Dorsolateral prefrontal cortex (tissue), 122 donors: ENCODE measurements at places on chromosomes 7 and 10.

- DNase-seq, result no peak
Measured at GRCh38 chr10:113019692-113020474, 69.8 kb downstream of the TCF7L2 start.

DNA sequence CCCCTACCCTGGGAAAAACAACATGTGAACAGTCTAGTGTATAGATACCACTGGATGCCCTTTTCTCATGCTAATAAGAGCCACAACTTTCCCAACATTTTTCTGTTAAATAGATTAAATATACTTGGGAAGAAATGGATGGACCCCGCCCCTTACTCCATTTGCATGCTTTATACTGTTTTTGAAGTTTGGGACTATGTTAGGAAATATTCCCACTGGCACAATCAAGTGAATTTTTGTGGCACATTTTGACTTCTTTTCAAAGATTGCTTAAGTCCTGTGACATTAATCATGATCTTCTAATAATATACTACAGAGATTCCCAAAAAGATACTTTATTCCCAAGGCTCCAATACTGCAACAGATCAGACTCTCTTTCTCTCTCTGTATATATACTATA, 216.6 kb downstream of the TWIST1 start:
- DNase-seq, result no peak

GRCh38 chr7:120792861-120793130, 65.1 kb downstream of the TSPAN12 start:
- no peak for DNase-seq

- DNase-seq, result no peak
Measured at GRCh38 chr10:26944261-26944882, 83.6 kb upstream of the ABI1 start.

- DNase-seq, result peak; percentile 12
Measured at GRCh38 chr10:92052088-92052487, 128.5 kb downstream of the BTAF1 start.
